Hematopoietic multipotent progenitor cell treated with erythropoietin and hydrocortisone succinate and interleukin-3 and kit ligand, for 17 days (in vitro differentiated cells): ENCODE measurements at places on chromosomes 6 and 20.
A peak's percentile ranks its signal among the peaks of the same experiment; 100 is the strongest.

GRCh38 chr6:54198134-54198533 lies 86.9 kb downstream of the MLIP start:
- no peak for DNase-seq

- no peak for DNase-seq
Measured at GRCh38 chr6:129849456-129849855, 11.7 kb downstream of the TMEM244 start.

DNA sequence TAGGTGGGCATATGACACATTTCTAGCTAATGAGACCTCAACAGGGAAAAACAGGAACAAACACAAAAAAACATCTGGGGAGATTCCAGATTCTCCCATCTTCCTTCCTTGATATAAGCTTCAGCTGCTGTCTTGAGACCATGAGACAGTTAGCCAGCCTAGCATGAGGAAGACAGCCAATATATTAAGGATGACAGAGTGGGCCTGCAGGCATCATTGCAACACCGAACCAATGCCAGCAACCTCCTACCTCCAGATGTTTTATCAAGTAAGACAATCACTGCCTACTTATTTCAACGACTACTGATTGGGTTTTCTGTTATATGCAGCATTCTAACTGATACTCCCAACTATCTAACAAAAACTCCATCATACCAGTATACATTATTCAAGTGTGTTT lies 119.0 kb downstream of the ISM1 start:
- DNase-seq: no peak

- DNase-seq: no peak
Measured at GRCh38 chr6:29376003-29376402, 912 bp upstream of the OR12D3 start.

GRCh38 chr20:16100111-16100510 lies 473.1 kb downstream of the KIF16B start:
- no peak for DNase-seq

- DNase-seq: no peak
Measured at GRCh38 chr6:118761645-118762044, 110.3 kb upstream of the CEP85L start.

DNA sequence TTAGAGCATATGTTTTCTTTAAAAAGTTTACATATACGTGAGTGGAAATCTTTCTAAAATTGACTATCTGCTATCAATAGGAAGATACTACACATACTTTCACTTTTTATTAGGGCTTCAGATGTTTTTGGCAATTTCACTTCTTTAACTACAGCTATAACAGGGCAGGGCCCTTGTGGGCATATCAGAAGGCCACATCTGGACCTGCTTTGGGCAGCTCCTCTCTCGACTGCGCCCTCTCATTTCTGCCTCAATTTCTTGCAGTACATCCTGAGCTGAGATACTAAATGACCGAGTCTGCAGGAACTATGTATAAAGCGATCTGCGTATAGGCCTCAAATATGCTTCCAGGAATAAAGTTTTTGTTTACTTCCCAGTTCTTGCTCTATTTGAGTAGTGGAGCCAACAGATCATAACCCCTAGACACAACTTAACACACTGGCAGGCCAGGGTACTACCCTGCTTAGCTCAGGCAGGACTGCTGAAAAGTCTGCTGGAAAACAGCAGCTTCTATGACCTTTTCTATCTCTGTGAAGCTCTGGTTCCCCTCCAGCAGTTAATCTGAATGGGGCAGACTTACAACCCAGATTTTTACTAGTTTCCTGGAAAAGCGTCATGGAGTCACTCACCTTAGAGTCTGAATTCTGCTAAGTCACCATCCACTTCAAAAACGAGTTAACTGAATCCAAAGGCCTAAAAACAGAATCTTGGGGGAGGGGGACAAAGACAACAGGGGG lies 12.7 kb downstream of the GCLC start:
- peak; percentile 92 for DNase-seq

DNA sequence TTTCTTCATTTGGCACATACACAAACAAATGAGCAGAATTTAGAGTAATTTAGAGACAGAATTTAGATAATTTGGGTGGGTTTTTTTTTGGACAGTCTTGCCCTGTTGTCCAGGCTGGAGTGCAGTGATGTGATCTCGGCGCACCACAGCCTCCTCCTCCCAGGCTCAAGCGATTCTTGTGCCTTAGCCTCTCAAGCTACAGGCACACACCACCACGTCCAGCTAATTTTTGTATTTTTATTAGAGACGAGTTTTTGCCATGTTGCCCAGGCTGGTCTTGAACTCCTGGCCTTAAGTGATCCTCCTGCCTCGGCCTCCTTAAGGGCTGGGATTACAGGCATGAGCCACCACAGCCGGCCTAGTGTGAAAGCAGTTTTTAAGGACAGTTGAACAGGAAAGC lies 127.8 kb downstream of the MTHFD1L start:
- no peak for DNase-seq
